ENCODE measurements at places on chromosomes 16 and 17.

- DNase-seq, result no peak
These were observed 378.9 kb downstream of the WWOX start for GRCh38 chr16:78478267-78478861.

DNA sequence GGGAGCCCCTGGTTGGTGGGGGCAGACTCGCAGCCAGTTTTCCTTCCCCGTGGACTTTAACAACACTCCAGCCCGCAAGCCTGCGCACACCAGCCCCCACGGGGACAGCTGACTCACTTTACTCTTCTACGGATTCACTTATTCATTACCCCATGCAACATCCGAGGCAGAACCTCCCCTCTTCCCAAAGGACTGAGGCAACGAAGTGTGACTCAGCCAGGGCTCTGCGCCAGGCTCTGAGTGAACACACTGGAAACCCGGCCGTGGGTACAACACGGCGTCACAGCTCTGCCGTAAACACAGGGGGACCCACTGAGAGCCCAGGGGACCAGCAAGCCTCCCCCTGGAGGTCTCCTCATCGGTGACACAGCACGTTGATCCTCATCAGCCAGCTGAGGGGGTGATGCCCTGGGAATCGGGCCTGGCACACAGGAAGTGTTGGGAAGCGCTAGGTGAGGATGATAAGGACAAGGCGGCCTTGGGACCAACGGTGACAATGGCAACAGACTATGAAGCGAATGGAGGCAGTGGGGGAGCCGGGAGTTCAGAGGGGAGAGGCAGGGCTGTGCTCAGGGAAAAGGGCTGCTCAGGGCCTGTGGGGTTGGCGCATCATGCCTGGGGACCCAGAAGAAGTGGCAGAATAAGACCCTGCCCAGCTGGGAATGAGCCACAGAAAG lies 14.6 kb downstream of the COTL1 start:
- no peak for DNase-seq

DNA sequence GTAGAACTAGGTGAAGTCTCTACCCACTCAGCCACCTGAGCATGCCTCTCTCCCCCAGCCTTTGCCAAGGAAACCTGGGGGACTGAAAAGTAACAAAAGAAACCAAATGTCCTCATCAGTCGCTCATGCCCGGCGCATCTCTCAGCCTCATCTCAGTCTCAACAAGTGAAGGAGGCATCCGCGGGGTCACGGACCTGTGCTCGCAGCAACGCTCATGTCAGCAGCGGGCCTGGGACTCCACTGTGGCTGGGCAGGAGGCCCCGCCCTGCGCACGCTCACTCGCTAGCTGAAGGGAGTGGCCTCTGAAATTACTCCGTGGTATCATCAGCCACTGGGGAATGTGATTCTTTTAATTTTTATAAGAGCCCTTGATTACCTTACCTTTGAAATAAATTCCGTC lies 31.3 kb downstream of the MAP1LC3B start:
- no peak for DNase-seq

- DNase-seq, result no peak
These were observed 33.4 kb downstream of the SNX29 start for GRCh38 chr16:12009922-12010321.

GRCh38 chr17:36133602-36134236 lies 30.1 kb downstream of the CCL4 start:
- no peak for DNase-seq

DNA sequence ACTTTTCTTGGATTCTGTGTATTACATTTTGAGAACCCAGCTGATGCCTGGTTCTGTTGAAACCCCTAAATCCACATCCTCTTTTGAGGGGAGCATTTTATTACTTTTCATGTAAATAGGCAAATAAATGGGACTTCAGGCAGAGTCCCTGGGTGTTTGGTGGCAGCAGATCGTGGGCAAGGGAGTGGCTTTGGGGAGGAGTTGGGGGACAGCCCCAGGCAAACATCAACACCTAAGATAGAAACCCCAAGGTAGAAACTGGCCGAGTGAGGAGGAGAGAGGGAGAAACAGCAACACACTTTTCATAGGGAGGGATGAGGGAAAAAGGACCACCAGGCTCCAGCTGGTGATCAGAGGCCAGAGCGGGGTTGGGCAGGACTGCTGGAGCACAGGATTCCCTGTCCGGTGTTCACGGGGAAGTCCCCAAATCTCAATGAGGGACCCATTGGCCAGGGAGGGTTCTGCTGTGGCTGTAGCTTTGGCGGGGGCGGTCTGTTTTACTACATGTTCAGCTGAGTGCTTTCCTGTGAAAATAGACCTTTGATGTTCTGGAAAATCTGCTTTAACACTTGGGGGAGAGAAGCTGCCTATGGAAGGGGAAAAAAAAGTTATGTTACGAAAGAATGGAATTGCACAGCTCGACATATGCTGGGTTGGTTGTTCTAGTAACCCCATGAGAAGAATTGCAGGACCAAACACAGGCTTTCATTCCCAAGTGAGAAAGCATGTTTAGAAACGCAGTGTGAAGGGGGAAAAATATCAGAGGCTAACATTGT lies 46.6 kb downstream of the MSI2 start:
- no peak for DNase-seq

GRCh38 chr17:34113089-34113488 lies 142.0 kb upstream of the CCL2 start:
- no peak for DNase-seq

All from activated CD4-positive, CD25-positive, alpha-beta regulatory T cell treated with anti-CD3 and anti-CD28 coated beads, Interleukin-2, amount 50 U/mL, for 16 hours (primary cell).